ENCODE measurements at places on chromosomes 6 and 20. TPM values are rescaled to one million over a fixed set of nuclear protein-coding genes. Genes with fewer than 3 reads are reported as not detected.
A peak's percentile ranks its signal among the peaks of the same experiment; 100 is the strongest.

- DNase-seq = peak; percentile 85
These were observed 416 bp upstream of the POLR1H start for GRCh38 chr6:30060606-30061091.

DNA sequence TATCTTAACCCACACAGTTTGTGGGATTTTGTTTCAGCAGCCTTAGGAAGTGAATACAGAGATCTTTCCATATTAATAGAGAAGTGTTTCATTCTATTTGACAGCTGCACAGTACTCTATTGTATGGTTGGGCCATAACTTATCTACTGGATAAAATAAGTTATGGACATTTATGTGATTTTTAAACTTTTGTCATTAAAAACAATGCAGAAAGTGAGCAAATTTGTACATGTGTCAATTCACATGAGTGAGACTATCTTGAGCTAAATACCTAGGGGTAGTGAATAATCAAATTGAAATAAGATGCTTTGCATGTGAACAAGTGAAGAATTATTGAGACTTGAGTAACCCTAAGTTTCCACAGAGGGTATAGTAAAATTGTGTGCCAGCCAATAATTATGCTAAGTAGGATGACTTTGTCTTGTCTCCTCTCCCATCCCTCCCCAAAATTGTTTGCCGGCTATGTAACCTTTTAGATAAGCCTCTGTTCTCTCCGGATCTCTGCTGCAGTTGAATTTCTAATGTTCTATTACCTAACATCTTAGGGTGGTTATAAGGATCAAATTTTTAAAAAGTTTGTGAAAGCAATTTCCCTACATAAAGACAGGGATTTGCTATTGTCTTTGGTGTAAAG lies 33.3 kb upstream of the TPBG start:
- no peak for DNase-seq

GRCh38 chr6:19979059-19979458 lies 141.9 kb downstream of the ID4 start:
- no peak for DNase-seq

DNA sequence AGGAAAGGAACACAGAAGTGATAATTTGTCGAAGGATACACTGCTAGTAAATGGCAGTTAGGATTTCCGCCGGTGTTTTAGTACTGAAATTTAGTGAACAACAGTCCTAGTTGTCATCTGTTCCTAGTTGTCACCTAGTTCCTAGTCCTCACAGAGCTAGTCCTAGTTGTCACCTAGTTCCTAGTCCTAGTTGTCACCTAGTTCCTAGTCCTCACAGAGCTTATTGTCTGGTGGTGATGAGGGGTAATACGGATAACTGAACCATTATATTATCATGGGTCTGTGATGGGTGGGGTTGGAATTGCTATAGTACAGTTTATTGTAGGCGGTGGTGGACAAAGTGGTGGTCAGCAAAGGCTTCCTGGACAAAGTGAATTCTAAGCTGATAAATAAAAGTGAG lies 1.8 kb downstream of the SNRNP48 start:
- no peak for DNase-seq

GRCh38 chr20:6767536-6768227 lies at the start of gene BMP2:
BMP2 (plus strand) TSS chr20:6767686; CDS start chr20:6770127, 2,441 bp downstream.
- DNase-seq = no peak

- no peak for DNase-seq
These were observed 229.8 kb downstream of the HIVEP2 start for GRCh38 chr6:142714951-142715785.

- no peak for DNase-seq
These were observed 279.6 kb downstream of the ESR1 start for GRCh38 chr6:152087096-152087495.

DNA sequence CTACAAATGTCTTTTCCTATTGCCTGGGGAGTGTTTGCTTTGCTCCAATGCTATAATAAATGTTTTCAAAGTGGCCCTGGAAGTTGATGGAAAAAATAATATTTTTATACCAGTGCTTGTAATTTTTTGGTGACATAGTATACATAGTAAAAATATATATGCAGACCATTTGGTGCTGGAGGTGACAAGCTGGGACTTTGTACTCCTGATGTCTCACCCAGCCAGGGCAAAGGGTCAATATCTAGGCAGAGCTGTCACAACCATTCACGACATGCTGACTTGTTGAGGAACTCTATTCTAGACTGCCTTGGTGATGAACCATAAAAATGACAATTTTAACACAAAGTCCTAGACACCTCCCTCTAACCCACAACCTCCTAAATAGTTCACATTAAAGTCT lies 203.0 kb downstream of the PLCB1 start:
- DNase-seq = no peak

DNA sequence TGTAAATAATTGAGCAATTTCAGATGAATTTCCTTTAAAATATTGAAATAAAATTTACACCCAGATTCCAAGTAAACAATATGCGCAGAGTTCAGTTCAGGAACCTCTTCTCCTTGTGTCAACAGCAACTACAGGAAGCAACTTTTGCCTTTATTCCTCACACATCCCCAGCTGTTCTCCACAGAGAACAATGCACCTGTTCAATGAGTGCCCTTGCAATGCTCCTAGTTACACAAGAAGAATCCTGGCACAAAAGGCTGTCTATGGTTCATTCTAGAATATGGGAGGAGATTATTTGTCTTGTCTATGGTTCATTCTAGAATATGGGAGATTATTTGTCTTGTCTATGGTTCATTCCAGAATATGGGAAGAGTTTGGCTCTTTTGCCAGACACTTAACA lies 454.9 kb downstream of the BTBD3 start:
- no peak for DNase-seq

GRCh38 chr6:155171109-155171746 lies 92.6 kb upstream of the CLDN20 start:
- peak; percentile 68 for DNase-seq

GRCh38 chr6:70107852-70108629 lies 194.8 kb downstream of the COL9A1 start:
- no peak for DNase-seq

DNA sequence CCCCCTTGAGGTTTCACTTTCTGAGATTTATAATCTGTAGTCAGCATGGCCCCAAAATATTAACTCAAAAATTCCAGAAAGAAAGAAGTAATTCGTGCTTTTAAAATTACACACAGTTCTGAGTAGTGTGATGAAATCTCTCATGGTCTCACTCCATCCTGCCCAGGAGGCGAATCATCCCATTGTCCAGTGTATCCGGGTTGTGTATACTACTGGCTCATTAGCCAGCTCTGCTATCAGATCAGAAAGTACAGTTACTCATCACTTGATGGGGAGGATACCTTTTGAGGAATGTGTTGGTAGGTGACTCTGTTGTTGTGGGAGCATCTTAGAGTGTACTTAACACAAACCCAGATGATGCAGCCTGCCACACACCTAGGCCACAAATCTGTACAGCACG lies 65.2 kb downstream of the CDC5L start:
- no peak for DNase-seq

GRCh38 chr6:140897349-140897748 lies 1235.4 kb upstream of the GJE1 start:
- DNase-seq = no peak

DNA sequence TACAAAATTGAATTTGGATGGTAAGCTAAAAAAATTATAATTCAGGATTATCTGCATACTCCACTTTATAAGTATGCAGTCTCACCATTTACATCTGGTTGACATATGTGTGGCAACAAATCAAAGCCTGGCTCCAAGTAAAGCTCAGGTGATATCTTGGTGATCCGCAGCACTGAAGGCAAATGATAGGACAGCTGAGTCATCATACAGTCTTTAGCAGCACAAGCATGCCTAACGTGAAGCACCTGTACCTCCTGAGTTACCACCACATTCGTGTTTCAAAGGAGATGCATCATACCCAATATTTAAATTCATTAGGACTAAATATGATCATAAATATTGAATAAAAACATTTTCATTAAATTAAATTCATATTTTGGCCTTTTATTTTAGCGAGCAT lies 11.8 kb upstream of the STX11 start:
- DNase-seq = no peak

GRCh38 chr6:39338397-39338796 lies 15.9 kb upstream of the KCNK16 start:
- no peak for DNase-seq

DNA sequence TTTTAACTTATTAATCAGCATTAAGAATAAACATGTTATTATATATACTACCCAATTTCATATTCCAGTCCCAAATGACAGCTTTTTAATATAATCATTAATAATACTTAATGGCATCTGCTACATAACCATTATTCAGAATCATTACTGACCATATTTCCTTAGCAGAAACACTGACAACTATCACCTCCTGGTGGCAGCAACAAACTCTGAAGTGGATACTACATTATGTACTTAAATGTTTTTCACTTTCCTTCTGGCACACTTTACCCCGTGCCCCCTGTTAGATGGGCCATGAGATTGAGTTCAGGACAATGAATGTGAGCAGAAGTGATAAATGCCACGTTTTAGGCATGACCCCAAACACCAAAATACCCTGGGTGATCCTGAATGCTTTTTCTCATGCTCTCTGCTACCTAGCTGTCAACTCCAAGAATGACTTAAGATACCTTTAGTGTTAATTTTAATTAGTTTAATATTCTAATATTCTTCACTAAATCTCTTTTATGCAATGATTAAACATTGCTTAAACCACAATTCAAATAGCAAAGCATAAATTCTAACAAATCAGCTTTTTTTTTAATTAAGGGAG lies 77.1 kb downstream of the LMBRD1 start:
- DNase-seq = no peak

GRCh38 chr20:32505723-32506473 lies 79.2 kb downstream of the NOL4L start:
- DNase-seq = no peak

DNA sequence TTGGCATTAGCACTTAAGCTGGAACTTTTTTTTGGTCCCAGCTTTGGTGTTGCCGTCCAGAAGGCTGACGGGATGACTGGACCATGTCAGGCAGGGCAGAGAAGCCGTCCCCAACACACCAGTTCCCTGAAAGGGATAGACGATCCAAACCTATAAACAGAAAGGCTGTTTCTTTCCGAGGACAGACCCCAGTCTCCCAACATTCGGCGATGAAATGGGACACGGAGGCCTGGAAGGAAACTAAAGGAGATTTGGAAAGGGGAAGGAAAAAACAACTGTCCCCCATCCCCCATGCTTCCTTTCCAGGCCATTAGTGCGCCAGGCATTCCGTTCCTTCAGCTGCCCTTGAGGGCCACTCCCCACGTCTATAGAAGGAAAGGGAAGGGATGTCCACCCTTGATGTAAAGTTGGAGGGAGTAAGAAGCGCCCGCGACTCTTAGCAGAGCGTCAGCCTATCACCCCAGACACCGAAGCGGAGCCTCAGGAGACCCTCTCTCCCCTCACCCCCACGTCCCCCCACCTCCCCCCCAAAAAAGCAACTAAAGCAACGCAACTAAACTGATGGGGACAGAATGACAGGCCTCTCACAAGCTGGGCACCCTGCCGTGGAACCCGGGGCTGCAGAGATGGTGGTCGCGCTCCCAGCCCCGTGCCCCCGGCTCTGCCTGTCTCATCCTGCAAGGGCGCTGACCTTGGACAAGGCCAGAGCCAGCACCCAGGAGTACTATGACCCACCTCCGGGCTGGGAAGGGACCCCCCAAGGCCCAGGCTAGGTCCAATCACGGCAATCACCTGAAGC lies 638 bp downstream of the BLCAP start:
- DNase-seq = peak; percentile 85

DNA sequence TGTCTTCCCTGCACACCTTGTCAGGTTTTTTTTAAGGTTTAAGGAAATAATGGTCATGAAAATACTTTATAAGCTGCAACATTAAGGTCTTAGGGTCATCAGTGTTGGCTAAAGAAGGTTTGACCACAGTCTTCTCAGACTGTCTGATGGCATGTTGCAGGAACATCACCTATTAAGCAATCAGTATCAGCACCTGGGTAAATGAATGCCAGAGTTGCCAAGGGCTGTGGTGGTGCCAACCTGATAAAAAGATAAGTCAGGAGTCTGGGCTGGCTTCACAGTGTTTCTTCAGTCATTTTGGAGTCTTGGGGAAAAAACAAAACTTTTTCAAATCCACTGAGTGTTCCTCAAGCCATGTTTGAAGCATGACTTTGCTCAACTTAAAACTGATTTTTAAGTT lies 61.5 kb upstream of the VSTM2L start:
- DNase-seq = no peak

Gene ZNF311
- total RNA-seq = not detected

Gene SASH1
- total RNA-seq = 86.9 TPM

Gene CLDN20
- 0.68 TPM for total RNA-seq

Gene LGSN
- total RNA-seq = not detected

Gene TNFRSF6B
- total RNA-seq = 17.1 TPM

Gene PRDM1
- total RNA-seq = 31.3 TPM

Gene XKR7
- not detected for total RNA-seq

Gene EYS
- 0.04 TPM for total RNA-seq

Gene DEFB124
- total RNA-seq = not detected
